ENCODE measurements at places on chromosomes 12 and 14.
A peak's percentile ranks its signal among the peaks of the same experiment; 100 is the strongest.

- DNase-seq, result no peak
Measured at GRCh38 chr14:86672080-86672479, 1142.1 kb downstream of the FLRT2 start.

DNA sequence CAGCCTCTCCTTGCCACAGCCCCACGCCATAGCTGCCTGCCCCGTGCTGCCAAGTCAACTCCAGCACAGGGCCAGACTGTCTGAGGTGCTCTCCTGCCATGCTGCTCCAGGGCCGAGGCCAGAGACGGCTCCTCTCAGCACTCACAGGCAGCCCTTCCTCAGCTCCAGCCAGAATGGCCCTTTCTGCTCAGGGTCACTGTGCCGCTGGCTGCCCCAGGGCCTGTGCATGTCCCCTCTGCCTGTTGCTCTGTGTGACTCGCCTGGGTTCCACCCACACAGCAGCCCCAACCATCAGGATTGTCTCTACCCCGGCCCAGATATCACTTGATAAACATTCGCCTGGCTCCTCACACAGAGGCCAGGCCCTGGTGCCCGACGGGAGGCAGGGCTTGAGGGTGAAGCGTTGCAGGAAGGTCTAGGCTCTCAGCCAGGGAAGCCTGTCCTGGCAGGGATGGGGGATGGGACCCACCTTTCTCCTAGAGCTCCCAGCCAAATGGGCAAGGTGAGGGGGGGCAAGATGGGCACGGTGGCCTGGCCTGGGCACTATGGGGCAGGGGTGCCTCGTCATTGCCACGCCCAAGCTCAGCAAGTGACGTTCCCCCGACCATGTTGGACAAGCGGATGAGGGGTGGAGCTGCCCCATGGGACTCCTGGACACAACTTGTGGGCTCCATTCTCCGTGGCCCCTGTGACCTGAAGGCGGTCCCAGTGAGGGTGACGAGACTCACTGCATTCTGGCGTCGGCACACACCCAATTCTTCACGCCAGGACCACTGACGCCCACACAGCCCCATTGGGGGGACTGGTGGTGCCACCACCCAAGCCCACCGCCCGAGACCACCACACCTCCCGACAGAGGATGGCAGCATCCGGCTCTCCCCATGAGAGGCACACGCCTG is 27.4 kb upstream of the BTBD6 start:
- no peak for DNase-seq

DNA sequence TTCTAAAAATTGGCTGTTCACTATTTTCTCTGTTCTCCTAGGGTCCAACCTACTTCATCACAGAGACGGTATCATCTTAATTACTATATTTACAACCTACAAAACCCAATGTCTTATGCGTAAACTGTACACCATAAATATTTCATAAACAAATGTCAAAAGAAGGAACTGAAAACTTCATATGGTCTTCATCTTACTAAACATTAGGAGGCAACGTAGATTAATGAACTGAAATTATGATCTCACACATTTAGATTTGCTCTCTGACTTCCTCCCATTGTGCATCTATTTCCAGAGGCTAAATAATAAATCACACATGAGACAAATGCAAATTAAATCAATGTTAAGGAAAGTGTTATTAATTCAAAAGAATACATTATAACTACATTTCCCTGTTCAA is 1850.6 kb upstream of the SEL1L start:
- no peak for DNase-seq

DNA sequence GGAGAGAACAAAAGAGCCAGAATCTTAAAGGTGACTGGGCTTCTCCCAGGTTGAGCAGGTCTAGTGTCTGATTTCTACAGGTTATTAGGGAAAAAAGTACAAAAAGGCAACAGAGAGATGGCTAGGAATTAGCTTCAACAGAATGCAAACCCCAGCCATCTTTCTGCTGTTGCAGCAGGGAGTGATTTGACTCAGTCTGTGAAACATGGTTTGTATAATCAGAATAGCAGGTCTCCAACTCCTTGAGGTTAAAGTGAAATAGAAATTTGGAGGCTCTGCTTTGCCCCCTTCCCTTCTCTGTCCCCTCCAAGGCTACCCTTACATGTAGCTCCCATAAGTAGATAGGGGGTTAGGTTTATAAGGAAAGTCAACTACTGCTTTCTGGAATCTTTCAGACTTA is 105.8 kb downstream of the AKAP6 start:
- no peak for DNase-seq

- no peak for DNase-seq
Measured at GRCh38 chr14:86815341-86815740, 1177.6 kb downstream of the GALC start.

DNA sequence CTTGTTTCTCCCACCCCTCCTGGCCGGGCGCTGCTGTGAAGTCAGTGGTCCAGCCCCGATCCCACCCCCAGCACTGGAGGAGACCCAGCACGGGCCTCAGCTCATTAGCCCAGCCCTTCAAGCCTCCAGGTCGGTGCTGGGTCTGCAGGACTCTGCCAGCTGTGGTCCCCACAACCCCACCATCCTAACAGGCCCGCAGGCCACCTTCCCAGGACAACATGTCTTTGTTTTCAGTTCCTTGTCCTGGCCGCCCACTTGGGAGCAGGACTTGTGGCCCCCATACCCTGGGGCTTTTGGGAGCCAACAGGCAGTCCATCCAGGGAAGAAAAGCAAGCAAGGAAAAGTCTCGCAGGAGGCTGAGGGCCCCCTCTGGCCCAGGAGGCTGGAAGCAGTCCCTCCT is 60.0 kb downstream of the HRK start:
- no peak for DNase-seq

DNA sequence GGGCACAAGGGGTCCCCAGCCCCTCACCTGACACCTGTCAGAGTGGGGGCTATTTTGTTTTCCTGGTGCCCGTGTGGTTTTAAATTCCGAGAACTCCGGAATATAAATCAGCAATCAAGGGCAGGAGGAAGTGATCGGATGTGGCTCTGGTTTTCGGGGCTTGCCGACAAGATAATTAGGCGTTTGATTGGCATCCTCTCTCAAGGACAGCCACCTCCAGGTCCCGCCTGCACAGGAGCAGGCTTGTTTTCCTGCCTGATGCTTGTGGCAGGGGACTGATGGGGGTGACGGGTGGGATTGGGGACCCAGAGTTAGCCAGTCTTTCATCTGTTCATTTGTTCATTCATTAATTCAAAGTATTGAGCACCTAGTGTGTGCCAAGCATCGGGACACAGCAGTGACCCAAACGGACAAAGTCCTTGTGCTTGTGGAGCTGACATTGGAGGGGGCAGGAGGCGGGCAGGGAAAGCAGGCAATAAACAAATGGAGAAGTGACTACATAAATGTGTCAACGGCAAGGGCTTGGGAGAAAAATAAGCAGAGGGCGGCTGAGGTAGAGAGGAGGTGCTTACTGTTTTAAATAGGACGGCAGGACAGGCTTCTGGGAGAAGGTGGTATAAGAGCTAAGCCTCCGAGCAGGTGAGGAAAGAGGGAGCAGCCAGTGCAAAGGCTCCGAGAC is 166.5 kb downstream of the PHETA1 start:
- no peak for DNase-seq

DNA sequence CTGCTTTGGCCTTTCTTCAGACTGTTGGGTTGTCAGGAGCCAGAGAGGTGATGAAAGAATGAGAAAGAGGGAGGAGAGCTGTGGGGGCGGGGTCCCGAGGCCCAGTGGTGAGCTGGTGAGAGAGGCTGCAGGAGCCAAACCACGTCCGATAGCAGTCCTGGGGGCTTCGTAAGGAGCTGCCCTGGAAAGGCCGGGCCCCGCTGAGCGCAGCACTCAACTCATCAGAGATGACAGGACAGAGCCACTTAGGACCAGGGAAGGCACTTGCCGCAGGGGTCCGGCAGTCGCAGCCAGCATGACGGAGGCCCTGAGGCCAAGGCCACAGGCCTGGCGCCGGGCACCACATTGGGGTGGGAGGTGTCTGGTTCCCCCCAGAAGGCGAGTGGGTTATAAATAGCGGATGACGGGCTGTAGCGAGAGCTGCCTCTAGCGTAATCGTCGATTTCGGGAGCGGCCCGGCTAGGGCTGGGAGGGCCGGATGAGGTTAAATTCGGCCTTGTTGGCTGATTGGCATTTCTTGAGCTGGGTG is 179.0 kb downstream of the TSPAN9 start:
- DNase-seq, result no peak

- DNase-seq, result no peak
Measured at GRCh38 chr14:101313268-101313667, 248.0 kb upstream of the DIO3 start.

- no peak for DNase-seq
Measured at GRCh38 chr12:123897221-123897620, 75.4 kb downstream of the CCDC92 start.

DNA sequence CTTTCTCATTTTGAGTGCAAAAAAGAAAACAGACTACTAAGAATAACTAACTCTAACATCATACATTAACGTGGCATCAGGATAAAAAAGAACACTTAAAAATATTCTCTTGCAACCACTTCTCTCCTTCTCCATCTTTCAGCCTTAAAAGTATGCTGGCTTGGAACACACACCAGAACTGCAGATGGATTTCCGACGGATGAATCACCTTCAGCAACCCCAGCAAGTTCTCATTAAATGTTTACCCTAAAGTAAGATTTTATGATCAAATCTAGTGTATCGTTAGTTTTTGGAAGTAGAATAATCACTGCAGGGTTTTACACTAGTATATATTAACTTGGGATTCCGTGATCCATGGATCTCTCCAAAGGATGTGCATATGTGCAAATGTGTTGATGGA is 1.2 kb downstream of the NEK9 start:
- no peak for DNase-seq

- DNase-seq, result no peak
Measured at GRCh38 chr12:91913651-91914050, 232.0 kb downstream of the BTG1 start.

DNA sequence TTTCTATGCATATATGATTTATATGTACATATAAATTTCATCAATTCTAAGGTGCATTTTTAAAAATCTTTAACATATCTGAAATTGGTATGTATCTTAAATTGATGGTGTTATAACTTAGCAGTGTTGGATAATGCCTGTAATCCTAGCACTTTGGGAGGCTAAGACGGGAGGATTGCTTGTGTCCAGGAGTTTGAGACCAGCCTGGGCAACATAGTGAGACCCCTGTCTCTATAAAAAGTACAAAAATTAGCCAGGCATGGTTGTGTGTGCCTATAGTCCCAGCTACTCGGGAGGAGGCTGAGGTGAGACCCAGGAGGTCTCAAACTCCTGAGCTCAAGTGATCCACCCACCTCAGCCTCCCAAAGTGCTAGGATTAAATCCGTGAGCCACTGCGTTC is 6.5 kb upstream of the GALNT6 start:
- no peak for DNase-seq

- no peak for DNase-seq
Measured at GRCh38 chr12:118145113-118145797, 9.3 kb downstream of the PEBP1 start.

DNA sequence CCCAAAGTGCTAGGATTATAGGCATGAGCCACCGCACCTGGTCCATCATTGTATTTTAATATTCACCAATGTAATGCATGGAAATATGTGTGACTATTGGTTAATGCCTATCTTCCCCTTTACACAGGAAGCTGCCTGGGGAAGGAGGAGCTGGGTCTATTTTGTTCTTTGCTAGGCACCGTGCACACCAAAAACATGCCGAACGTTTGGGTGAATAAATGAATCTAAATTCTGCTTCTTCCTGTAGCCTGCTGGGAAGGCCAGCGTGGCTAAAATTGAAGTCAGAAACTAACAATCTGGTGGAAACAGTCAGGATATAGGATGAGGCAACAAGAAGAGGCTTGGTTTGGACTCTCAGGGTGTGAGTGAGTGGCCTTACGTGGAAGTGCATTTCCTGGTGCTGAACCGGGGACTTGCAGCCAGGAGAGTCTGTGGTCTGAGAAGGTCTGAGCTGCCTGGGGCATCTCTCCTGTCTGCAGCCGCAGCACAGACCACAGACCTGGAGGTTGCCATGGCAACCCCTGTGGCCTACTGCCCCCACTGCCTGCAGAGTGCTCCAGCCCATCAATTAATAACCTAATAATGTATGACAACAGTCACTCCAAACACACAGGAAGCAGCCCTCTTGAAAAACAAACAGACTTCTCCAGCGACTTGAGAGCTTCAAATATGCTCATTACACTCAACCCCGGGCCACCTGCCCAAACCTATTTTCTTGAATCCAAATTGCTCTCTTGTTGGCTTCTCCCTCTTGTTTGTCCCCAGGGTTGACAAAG is 5.5 kb upstream of the GPR68 start:
- peak; percentile 75 for DNase-seq

GRCh38 chr12:15858353-15858752 is 23.8 kb upstream of the STRAP start:
- no peak for DNase-seq

- DNase-seq, result no peak
Measured at GRCh38 chr12:15011162-15011561, 38.3 kb downstream of the PDE6H start.

GRCh38 chr12:55965941-55966407 is at the start of gene PMEL:
PMEL (minus strand) TSS chr12:55966042; CDS start chr12:55966011, 31 bp downstream.
- no peak for DNase-seq

DNA sequence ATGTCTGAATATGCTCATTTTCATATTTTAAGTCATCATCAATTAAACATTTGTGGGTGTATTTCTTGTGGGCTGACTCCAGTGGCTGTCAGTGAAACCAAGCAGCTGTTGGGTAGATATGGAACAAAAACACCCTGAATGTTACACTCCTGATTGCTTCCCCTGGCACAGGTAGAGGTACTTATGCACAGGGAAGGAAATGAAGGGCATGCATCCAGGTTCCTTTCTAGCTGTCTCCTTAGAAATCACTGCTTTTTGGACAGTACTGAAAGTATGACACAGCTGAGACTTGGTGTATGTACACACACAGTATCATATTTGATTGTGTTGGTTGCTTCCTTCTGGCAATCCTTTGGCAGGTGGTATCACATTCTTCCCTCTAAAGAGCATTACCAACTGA is 1006.7 kb downstream of the DIO2 start:
- no peak for DNase-seq

DNA sequence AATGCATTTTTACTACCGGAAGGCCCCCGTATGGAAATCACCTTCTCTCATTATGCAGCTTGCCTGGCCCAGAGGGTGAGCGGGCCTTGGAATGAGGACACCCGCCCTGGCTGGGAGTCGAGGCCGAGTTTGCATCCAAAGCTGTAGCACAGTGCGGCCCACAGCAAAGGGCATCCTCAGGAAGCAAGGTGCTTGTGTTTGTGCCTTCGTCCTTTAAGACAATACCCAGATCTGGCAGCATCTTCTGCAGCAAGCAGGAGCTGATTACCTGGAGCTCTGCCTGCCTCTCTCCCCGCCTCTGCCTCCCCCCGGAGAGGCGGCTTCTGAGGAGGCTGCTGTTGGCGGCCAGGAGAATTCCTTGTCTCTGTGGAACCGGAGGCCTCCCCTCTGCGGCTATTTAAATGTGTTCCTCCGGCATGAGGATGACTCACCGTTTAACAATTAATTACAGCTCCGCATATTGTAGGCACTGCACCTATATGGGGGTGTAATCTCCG is 145.3 kb downstream of the CACNA1C start:
- no peak for DNase-seq

GRCh38 chr14:99313234-99313633 is 41.2 kb upstream of the BCL11B start:
- no peak for DNase-seq
